Muscle of back (tissue), 13 donors: ENCODE measurements at places on chromosomes 3 and 15. TPM values are rescaled to one million over a fixed set of nuclear protein-coding genes. Genes with fewer than 3 reads are reported as not detected.

The LXN gene
- polyA plus RNA-seq: 20.1 TPM

GRCh38 chr15:87944050-87944449 is 312.5 kb downstream of the NTRK3 start:
- no peak for DNase-seq

GRCh38 chr3:165192610-165193192 is 3.5 kb downstream of the SLITRK3 start:
- DNase-seq: no peak

DNA sequence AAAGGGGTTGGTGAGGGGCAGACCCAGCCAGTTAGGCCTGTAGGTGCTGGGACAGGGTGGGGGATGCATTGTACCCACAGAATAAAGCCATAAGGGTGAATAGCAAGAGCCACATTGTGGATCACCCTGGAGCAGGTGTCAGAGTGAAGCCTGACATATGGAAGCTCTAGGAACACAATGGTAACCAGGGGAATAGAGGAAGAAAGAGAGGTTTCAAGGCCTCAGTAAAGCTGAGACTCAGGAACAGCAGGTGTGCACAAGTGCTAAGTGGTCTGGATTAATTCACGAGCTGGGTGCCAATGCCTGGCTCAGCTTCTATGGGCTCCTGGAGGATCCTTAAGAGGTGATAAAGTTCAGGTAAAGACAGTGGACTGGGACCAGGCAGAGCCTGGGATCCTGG is 323.7 kb upstream of the CTNNB1 start:
- DNase-seq: no peak

DNA sequence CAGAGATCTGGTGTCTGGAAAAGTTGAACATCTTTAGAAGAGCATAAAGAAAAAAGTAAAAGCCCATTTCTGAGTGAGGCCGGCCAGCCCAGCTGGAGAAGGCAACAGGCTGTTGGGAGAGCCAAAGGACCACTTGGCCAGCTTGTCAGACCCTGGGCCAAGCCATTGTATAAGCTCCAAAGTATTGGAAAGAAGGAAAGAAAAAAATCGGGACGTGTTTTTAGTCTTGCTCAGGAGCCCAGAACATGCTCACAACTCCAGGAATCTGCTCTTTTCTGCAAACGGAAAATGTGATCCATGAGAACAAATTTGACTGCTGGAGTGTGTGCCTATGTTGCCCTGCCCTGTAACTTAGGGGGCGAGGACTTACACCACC is 10.4 kb upstream of the CLPX start:
- peak; percentile 94 for DNase-seq

- no peak for DNase-seq
Observed at GRCh38 chr3:123708531-123708930, 123.7 kb upstream of the HACD2 start.
